Fibroblast of gingiva (primary cell): ENCODE measurements at places on chromosomes 7 and 10.

DNA sequence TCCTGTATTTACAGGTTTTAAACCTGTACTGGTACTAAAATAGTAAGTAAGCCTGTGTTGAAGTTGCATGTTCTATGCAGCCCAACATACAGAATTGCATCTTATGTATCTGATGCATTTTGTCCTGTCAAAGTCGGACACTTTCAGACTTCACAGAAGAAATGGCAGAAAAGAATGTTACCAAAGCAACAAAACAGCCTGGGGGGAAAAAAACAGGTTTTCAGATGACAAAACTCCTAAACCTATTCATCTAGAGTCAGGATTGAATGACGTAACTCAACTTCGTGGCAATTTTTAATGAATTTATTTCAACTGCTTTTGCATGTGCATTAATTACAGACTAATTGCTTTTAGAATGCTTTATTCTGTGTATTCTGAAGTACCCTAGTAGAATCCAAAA lies 28.4 kb downstream of the CYTH3 start:
- DNase-seq, result no peak

- DNase-seq, result no peak
These were observed 619.8 kb downstream of the LRMDA start for GRCh38 chr10:76051007-76051936.

DNA sequence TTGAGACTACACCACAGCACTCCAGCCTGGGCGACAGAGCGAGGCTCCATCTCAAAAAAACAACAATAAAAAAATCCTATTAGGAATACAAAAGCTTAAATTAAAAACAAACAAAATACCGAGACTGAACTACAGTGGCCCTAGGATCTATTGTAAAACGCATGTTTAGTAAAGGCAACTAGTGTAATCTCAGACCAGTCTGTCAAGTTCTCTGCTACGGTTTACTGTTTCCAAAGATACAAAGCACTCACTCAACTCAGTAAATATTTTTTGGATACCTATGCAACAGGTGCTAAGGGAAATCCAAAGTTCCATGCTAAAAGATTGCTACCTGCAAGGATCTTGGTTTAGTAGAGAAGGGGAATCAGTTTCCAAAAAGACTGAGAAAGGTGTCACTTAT lies 3.4 kb upstream of the MIOS start:
- no peak for DNase-seq

- DNase-seq, result no peak
These were observed 509.2 kb downstream of the TCERG1L start for GRCh38 chr10:130802301-130802700.
